ENCODE measurements at places on chromosomes 2 and 18.

DNA sequence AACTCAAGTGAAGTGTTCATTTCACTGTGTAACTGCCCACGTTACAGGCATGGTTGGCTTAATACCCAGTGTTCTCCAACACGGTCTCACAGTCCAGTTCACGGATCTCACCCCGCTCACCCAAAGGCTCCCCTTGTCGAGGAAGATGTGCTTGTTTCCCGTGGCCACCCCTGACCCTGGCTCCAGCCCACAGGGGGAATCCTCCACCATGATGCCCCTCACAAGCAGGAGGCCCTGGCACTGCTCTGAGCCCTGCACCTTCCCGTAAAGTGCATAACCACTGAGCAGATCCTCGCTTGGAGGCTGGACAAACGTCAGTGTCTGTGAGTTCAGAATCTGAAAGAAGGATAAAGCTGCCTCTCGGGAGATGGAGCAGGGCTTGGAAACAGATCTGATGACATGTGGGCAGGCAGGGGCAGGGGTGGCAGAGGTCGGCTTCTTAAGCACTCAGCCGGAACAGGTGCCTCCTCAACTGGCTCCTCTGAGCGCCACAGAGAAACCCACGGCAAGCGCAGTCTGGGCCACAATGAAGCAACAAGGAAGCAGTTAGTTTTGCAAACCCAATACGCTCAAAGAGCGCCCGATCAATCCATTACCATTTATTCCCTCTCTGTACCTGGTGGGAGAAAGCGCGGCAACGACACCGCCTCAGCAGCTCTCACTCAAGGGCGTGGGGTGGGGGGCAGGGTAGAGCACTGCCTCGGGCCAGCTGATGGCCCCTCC lies 17.6 kb downstream of the HDAC4 start:
- no peak for DNase-seq

GRCh38 chr2:110748489-110748867 lies 16.1 kb downstream of the ACOXL start:
- peak; percentile 80 for DNase-seq

- no peak for DNase-seq
Observed at GRCh38 chr18:73487966-73488365, 620.2 kb upstream of the NETO1 start.

DNA sequence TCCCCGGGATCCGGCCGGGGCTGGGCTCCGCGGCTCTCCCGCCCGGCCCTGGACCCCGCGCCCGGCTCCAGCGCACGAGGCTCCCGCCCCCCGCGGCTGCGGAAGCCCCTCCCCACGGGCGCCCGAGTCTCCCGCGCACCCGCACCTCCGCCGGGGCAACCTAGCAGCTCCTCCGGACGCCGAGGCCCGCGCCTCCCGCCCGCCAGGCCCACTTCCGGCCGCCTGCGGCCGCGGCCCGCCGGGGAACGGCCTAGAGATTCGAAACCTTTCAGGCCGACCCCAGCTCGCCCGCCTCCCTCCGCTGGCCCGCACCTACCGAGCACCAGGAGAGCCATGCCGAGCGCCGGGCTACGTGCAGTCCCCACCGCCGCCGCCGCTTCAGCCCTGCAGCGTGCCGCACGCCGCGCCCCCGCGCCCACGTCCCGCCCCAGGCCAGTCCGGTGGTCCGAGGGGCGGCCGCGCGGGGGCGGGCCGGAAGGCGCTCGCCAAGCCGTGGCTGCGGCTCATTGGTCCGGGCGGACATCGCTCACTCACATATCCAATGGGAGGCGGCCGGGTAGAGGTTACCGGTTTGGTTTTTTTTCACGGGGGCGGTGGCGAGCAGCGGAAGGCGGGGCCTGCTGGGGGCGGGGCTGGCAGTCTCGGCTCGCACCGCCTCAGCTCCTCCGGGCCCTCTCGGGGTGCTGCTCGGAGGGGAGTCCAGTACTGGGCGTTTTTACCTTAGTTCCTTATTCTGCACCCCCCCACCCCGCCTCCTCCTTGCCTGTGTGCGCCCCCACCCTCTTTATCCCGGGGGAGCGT lies at the start of gene PDIA6:
TSS of gene PDIA6 (minus strand) at position 424 of the 801 bp plus-strand sequence. CDS start at position 335, 89 bp downstream.
- peak; percentile 88 for DNase-seq

- DNase-seq = peak; percentile 80
Observed at GRCh38 chr2:138602166-138602460, 100.5 kb downstream of the SPOPL start.

- DNase-seq = no peak
Observed at GRCh38 chr2:195642679-195643068, 14.4 kb upstream of the SLC39A10 start.

DNA sequence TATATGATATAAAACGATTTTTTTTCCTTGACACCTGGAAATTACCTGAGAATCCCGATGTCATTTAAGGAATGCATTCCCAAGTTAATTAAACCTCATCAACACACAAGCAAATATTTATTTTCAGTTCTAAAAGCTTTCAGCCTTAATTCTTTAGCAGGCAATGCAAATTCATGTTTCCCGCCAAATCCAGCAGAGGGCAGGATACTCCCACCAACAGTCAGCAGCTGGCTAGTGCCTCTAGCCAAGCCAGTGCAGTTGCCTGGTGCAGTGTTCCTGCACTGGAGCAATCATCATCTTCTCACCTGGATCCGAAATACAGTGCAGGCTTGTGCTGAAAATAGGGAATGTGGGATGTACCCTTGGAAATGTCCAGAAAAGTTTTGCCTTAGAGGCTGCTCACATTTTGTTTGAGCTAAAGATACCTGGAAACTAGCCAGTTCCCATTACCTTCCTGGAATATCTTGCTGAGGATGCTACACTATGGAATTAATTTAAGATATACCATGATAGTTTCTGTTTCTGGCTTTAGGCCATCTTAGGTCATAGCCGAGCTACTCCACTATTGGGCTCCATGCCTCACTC lies 48.4 kb upstream of the CYTIP start:
- DNase-seq = peak; percentile 58

GRCh38 chr2:38622210-38622609 lies 19.5 kb upstream of the HNRNPLL start:
- no peak for DNase-seq

DNA sequence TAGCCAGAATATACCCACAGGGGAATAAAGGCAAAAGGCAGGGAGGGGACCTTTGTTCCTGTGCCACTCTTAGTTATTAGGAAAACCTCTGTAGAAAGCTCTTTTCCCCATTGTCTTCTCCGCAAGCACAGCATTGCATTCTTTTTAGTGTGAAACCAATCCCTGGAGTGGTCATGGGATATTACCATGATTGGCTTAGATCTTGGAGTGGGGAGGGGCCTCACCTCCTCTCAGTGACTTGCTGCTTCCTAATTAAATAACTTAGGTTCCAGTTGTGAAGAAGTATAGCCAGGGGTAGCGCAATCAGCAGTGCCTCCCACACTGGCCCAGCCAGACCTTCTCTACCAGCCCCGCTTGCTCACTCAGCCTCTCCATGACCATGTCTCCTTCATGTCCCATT lies 49.9 kb upstream of the AFF3 start:
- no peak for DNase-seq

DNA sequence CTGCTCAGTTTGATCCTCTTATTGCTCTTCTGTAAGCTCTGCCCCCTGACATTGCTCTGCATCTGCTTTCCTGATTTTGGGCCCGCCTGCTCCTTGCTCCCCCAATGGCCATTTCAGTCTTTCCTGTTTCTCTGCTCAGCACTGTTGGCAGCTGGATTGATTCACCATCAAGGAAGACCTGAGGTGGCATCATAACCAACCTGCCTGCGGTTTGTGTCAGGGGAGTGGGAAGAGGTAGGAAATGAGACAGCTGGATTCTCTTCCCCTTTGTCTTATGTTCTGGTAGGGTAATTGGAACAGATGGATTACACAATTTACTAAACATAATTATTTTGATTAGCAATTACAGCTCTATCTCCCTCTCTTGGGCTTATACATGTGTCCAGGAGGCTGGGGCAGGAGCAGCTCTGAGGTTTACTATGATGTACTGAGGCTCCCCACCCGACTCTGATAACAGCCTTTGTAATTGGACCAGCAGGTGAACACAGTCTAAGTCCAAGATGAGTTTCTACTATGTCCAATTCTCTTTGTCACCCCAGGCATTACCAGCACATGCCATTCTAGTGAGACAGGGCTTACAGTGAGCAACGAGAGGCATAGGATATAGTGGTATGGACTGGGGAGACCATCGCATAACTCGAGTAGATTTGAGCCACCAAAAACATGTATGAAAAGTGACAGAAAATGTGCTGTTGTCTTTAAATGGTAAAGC lies 151.8 kb upstream of the MMADHC start:
- no peak for DNase-seq

GRCh38 chr18:74489676-74490075 lies 6.5 kb upstream of the CNDP2 start:
- DNase-seq = no peak

- no peak for DNase-seq
Observed at GRCh38 chr2:99421469-99421868, 68.3 kb downstream of the REV1 start.

GRCh38 chr2:216878072-216878471 lies 18.2 kb upstream of the TNP1 start:
- no peak for DNase-seq

- DNase-seq = no peak
Observed at GRCh38 chr2:240239325-240239724, 98.9 kb upstream of the OTOS start.

DNA sequence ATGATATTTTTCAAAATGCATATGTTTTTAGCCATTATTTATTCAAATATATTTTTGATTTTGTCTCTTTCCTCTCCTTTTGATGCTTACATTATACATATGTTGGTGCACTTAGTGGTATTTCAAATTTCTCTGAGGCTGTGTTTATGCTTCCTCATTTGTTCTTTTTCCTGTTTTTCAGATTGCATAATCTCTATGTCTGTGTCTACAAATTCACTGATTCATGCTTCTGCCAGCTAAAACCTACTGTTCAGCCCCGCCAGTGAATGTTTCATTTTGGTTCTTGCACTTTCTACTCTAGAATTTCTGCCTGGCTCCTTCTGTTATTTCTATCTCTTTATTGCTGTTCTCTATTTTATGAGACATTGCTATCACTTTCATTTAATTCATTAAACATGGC lies 951.7 kb upstream of the CNTNAP5 start:
- no peak for DNase-seq

- DNase-seq = no peak
Observed at GRCh38 chr2:84487298-84487996, 28.4 kb upstream of the SUCLG1 start.

DNA sequence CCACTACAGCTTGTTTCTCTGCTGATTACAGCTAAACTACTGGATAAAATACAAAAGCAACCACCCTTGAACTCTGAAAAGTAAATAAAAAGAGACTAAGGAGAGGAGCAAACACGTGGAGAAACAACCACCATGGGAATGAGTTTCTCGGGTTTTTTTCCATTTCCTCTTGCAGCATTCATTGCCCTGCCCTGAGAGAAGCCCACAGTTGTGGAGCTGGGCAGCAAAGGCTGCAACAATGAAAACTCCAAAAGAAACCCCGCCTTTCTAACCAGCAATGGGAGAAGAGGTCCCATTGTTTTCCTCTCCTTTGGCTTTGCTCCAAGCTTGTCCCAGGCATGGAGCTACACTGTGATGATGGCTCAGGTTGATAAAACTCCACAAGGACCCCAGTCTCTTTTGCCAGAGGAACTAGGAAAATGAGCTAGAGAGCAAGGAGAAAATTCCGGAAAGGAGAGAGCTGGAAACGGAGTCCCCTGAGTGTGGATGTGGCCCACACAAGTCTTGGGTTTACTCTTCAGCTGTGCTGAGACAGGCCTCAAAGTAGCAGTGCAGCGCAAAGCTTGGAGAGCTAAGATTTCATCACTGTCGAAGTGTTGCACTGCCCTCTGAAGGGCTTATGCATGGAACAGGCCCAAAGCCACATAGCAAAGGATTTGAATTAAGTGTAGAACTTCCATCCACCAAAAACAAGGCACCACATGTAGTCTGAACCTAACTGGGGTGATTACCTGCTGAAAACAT lies 20.9 kb downstream of the NAPG start:
- no peak for DNase-seq

- no peak for DNase-seq
Observed at GRCh38 chr18:303607-304006, 35.8 kb upstream of the THOC1 start.

- no peak for DNase-seq
Observed at GRCh38 chr2:111162718-111163331, 42.1 kb downstream of the BCL2L11 start.

- no peak for DNase-seq
Observed at GRCh38 chr2:226691255-226691654, 108.4 kb downstream of the IRS1 start.

DNA sequence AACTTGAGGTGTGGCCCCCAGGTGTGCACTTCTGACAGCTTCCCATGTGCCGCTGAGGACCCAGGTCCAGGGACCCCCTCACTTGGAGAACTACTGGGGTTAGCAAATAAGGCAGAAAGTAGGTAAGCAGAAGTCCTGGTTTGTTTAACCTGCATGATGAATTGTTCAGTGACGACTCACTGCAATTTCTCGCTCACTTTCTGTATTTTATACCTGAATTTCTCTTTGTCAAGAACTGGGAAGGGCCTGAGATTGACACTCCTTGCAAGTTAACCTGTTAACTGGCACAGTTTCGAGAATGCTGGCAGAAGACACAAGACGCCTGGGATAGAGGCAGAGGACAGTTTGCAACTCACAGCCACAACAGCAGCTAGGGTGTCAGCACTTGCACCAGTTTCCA lies 164.5 kb upstream of the NCK2 start:
- no peak for DNase-seq

- DNase-seq = no peak
Observed at GRCh38 chr2:152549423-152549822, 167.8 kb downstream of the PRPF40A start.

DNA sequence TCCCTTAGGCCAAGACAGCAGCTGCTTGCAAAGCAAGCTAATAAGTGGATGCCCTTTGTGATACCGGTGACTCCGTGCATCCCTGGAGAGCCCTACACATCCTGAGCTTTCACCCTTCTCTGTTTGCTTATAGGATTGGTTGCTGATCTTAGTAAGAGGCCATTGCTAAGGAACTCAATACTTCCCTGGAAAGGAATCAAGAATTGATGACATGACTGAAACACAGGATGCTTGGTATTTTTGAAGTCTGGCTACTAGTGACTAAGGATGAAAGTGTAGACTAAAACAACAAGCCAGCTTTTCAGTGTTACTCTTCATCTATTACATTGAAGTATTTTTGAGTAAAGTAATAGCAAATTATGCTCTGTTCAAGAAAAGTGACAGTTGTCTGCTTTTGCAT lies 123.0 kb upstream of the SERPINE2 start:
- DNase-seq = no peak

GRCh38 chr2:38748943-38749804 lies 2.0 kb downstream of the SRSF7 start:
- no peak for DNase-seq

DNA sequence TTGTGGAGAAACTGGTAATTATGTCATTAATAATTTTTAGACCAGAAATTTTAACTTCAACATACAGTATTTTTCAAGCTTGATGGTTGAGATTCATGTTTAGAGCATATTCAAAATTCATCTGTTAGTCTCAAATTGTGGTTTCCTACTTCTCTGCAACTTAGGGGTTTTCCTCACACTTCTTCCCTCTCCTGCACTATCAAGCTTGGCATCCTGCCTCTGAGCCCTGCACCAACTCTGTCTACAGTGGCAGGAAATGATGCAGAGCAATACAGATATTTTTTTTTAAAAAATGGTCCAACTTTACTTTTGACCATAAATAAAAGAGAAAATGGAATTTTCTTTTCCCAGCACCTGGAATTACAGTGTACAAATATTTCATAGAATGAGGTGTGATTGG lies 247.3 kb downstream of the NUP35 start:
- no peak for DNase-seq

Data from NCI-H1105 treated with DMSO at 0.1 percent for 48 hours (cell line).